ENCODE measurements at places on chromosomes 7 and 10.

DNA sequence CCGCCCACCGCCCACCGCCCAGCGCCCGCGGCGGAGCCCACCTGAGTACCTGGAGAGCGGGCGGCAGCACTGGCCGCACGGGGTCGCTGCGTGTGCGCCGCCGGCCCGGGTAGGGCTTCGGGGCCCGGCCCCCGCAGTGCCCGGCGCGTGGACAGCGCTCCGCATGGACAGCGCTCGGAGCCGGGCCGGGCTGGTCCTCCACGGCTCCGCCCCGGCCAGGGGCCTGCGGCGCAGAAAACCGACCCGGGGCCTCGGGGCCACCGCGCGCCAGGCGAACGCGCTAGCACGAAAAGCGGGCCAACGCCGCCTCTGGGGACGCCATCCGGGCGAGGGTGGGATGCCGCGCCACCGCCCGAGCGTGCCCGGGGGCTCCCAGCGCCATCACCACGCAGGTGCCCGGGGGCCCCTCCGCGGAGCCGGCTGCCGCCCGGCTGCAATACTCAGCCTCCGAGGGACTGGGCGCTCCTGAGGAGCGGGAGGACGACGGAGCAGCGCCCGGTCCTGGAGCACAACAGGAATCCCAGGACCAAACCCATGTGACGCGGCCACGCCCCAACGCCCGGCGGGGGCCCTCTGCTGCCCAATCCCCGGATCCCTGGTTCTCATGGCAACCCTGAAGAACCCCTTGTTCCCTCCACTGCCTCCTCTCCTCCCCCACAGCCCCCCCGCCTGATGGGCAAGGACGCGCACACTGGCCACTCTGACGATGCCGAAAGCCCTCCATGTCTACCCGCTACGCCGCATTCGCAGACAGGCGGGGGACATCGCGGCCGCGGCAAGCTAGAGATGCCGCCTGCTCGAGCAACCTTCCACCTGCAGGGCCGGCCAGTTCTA lies at the start of gene GRB10:
TSS of gene GRB10 (minus strand) at position 522 of the 834 bp plus-strand sequence. CDS start 50,574 bp downstream, outside the sequence.
- no peak for DNase-seq

DNA sequence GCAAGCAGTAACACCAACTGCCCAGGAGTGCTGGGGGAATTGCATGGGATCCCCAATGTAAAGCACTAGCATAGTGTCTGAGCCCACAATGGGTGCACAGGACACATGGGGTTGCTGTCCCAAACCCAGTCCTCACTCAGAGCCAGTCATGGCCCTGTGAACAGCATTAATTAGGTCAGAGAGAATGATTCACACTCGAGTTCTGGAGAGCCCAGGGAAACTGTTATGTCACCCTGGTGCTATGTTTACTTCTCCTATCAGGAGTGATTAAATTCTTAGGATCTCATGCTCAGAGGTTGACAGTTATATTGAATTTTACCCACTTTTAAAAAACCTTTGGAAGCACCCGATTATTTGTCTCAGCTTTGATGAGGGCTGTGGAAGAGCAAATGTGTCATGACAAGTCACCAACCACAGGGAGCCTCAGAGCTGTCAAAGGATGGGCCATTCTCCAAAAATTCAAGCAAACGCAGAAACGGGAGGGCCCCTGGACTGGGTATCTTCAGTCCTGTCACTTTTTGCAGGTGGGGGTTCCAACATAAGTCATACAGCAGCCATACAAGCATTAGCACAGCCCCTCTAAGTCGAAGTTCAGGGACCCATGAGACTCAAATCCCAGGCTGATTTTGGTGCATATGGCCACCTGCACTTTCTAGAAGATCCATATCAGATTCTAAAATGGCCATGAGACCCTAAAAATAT lies 1.3 kb upstream of the RASSF4 start:
- DNase-seq = no peak

DNA sequence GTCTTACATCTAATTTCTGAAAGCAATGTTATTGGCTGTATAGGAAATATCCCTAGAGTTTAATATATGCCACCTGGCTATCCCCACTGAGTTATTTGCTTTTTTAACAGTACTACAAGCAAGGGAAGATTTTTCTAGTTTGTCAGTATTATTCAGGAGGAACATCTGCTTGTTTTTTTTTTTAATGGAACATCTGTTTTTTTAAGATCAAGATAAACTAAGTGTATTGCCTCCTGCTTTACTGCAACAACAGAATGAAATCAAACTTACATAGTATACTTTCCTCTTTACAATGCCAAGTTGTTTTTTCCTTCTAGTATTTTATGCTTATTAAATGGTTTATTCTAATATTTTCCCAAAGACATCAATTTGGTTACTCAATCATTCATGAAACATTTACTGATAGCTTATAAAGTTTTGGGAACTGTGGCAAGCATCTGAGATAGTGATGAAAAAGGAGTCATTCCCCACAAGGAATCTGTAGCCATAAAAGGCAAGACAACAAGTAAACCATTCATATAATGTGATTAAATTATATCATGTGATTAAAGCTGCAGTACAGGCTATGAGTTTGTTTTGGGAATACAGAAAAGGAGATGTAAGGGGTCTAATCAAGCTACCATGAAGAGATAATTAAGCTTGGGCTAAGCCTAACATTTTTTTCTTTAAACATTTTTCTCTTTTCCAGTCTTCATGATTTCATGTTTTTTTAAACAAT lies 17.4 kb downstream of the MTPN start:
- DNase-seq = no peak

GRCh38 chr7:152402384-152403250 lies 33.2 kb downstream of the KMT2C start:
- no peak for DNase-seq

DNA sequence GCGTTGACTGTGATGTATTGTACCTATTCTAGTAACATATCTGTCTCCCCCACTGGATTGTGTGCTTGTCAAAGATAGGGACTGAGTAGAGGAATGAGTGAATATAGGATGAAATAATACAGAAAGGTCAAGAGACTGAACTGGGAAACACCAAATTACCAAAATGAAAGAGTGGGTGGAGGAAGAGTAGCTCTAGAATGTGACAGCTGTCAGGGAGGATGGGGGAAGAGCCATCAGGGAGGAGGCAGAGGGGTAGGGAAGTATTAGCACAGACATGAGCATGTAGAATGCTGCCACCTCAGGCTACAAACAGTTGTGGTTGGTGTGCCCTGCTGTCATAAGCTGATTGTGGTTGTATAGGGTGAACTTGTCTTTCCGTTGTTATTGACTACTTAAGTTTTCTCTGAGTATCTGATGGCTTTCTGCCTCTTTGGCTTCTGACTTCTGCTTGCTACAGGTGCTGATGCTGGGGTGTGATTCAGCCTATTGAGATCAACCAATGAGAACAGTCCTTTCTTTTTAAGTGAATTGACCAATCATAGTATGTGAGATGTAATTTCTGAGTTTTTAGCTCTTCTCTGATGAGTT lies 5.6 kb downstream of the CCSER2 start:
- DNase-seq = peak; percentile 69

DNA sequence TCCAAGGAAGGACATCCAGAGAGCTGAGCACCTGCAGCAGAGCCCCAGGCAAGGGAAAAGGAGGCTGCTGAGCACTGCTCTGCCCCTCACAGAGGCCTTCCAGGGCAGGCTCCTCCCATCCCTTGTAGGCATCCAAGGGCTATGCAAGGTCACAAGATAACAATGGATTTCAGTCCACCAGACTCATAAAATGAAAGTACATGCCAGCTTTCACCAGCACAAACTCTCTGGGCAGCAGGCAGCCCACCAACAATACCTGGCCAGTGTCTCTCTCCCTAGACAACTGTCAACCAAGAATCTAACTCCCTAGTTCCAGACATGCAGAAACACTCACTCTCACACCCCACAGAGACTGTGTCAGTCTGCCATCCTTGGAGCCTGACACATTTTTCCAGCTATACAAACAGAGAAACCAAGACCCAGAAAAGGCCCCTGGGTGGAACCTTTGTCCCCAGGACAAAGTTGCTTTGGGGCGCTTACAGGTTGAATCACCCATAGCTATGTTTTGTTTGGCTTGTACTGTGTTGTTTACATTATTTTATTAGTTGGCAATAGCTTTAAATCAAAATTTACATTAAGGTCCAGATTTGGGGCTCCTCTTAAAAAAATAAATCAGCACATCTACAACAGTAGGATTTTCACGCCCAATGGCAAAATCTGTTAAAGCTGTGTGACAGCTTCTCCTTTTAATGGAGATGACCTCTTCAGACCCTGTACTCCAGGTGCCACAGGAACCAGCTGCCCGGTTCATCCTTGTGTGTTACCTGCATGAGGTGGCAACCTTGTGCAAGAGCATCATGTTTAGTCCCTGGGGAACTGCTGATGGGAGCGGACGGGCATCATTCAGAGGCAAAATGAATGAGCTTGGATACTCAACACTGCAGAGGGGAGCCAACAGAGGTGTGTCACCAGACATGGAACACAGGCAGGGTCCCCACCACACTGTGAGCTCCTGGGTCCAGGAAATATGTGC lies 5.2 kb downstream of the GRID1 start:
- no peak for DNase-seq

Measured in CD8-positive, alpha-beta memory T cell (primary cell).